ENCODE measurements at places on chromosomes 2 and 18. TPM values are rescaled to one million over a fixed set of nuclear protein-coding genes. Genes with fewer than 3 reads are reported as not detected.

PAX3 gene
- total RNA-seq: not detected

ALK gene
- total RNA-seq: under 0.01 TPM

- DNase-seq: no peak
These were observed 22.2 kb upstream of the MLPH start for GRCh38 chr2:237464757-237465391.

- peak; percentile 62 for DNase-seq
These were observed 155.0 kb upstream of the OTX1 start for GRCh38 chr2:62895632-62896009.

DNA sequence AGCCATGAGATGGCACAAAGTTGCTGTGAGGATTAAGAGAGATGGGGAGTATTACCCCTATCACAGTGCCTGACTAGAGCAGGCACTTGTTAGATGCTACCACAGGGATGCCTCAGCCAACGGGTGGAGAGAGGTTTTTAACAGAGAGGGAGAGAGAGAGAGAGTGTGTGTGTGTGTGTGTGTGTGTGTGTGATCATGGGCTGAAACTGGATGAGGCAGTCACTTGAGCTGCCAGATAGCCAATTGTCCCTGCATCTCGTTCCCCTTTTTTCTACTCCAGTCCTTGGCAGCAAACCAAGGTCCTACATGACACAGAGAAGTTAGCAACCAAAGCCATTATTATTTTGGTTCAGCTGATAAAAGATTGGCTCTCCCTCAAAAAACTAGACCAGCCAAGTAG lies 3.0 kb downstream of the CD8A start:
- DNase-seq: no peak

- peak; percentile 76 for DNase-seq
These were observed 6.1 kb upstream of the CASP8 start for GRCh38 chr2:201254081-201254730.

GRCh38 chr2:217903142-217903858 lies 99.5 kb downstream of the TNS1 start:
- no peak for DNase-seq

DNA sequence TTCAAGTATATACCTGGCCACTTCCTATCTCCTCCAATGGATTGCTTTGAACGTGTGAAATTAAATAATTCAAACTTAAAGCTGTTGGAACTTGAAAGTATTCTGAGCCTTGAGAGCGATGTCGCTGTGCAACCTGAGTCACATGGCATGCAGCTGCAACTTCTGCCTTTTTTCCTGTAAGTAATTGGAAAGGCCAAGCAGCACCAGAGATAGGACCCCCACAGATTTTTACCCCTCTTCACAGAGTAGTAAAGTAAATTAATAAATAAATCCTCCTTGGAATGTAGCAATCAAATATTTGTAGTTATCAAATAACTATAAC lies 3.2 kb upstream of the RNF149 start:
- DNase-seq: no peak

DNA sequence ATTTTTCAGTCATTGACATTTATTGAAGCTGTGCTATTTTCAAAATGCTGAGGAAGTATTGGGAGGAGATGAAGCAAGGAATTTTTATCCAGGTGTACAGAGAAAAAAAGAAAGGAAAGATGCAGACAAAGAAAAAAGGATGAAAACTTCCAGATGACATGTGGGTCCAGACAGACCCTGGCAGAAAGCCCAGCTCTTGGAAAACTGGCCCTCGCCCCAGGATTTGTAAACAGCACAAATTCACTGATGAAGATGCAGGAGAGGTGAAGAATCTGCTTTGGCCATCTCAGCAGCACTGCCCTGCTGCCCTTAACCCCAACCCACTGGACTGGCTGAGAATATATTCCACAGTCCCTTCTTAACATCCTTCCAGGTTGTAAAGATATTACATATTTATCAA lies 12.5 kb downstream of the TACR1 start:
- DNase-seq: no peak

DNA sequence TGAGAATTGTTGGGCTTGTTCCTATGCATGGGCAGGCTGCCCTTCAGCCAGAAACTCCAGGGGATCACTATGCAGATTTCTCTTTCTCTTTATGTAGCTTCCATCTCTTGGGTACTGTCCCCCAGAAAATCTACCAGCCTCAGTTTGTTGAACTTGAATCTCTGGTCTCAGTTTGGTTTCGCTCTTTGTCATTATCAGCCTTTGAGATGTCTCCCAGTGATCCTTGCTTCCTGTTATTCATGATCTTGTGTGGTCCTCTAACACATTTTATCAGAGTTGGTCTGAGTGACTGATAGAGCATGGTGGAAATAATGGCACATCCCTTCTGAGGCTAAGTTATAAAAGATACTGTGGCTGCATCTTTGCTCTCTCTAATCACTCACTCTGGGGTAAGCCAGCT lies 7.8 kb downstream of the TMEM87B start:
- no peak for DNase-seq

DNA sequence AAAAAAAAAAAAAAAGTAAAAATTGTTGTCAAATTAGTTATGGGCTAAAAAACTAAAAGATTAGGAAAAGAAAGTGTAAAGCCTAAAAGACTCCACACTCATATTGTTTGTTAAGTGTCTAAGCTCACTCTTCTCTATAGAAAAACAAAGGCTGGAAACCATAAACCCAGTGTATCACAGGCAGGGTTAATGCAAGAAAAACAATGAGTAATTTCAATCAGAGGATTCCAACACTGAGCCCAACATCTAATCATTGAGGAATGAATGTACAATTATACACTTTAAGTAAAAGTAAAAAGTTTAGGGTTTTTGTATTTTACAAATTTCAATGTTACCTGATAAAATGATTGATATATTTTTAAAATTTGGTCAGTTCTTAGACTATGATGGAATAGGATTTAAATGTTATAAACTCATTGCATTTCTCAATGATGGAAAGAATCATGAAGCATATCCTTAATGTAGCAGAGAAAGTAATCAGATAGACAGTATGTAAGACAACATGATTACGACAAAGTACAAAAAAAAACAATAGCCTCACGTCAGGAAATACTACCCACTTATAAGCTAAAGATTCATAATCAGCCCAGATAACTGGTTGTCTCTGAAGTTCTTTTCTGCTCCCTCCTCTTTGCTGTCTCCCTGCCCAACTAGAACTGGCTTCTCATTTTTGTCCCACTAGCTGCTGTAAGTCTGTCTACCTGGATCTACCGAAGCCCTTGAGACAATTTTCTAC lies 44.5 kb upstream of the SP3 start:
- peak; percentile 72 for DNase-seq

All from fibroblast of lung (primary cell).